ENCODE measurements at places on chromosomes 16 and 17.
A peak's percentile ranks its signal among the peaks of the same experiment; 100 is the strongest.

GRCh38 chr17:59508999-59509625 is 56.3 kb upstream of the DHX40 start:
- DNase-seq = no peak

DNA sequence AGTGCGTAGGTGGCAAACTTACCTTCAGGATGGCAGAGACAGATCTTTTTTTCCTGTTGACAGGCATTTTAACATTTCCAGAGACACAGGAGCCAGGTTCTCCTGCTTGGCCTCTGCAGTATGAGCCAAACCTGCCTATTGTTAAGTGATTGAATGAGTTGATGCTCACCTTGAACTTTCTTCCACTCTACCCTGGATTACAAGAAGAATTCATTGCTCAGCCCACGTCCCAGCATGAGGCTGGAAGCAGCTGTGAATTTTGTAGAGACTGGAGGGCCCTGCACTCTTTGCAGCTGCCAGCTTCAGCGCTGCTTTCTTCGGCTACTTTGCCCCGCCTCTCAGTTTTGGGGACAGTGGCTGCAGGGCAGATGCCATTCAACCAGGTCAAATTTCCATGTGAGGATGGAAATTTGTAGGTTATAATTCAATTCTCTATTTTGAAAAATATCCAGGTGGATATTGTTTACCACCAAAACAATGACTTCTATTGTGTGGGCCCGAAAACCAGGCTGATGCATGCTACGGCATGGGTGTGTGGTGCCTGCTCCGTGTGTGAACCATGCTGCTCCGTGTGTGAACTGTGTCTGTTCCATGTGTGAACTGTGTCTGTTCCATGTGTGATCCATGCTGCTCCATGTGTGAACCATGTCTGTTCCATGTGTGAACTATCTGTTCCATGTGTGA is 75.2 kb upstream of the METTL9 start:
- no peak for DNase-seq

DNA sequence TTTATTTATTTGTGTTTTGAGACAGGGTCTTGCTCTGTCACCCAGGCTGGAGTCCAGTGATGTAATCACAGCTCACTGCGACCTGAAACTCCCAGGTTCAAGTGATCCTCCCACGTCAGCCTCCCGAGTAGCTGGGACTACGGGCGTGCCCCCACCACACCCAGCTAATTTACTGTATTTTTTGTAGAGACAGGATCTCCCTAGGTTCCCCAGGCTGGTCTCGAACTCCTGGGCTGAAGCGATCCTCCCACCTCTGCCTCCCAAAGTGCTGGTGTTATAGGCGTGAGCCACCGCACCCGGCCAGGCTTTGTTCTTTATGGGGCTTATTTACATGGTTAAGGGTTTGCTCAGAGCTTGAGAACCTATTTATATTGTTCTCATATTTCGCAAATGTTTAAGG is 5.8 kb upstream of the MEIOB start:
- no peak for DNase-seq

DNA sequence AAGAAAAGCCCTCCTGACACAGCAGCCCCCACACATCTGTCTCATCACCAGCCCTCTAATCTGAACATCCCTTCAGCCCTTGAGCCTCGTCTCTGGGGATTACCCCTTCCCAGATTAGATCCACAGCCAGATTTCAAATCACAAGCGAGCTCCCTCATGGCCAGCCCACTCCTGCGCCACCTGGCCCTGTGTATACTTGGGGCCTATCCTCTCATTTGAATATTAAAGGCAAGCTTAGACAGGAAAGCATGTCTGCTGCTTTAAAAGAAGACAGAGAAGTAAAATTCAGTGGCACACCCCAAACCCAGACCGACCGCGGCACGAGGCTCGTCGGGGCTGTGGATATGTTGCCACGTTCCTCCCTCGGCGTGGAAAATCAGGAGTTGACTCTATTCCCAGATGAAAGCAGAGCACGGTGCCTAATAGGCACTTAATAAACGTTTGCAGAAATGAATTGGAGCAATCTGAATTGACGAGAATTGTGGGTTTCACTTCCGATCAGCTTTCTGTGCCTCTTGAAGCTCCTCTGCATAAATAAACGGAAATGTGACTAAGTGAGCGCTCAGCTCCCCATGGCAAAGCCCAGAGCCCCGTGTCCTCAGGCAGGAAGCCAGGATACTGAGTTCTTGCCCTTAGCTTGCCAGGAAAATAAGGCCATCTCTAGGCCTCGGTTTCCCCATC is 108.0 kb downstream of the CCDC182 start:
- DNase-seq = no peak

DNA sequence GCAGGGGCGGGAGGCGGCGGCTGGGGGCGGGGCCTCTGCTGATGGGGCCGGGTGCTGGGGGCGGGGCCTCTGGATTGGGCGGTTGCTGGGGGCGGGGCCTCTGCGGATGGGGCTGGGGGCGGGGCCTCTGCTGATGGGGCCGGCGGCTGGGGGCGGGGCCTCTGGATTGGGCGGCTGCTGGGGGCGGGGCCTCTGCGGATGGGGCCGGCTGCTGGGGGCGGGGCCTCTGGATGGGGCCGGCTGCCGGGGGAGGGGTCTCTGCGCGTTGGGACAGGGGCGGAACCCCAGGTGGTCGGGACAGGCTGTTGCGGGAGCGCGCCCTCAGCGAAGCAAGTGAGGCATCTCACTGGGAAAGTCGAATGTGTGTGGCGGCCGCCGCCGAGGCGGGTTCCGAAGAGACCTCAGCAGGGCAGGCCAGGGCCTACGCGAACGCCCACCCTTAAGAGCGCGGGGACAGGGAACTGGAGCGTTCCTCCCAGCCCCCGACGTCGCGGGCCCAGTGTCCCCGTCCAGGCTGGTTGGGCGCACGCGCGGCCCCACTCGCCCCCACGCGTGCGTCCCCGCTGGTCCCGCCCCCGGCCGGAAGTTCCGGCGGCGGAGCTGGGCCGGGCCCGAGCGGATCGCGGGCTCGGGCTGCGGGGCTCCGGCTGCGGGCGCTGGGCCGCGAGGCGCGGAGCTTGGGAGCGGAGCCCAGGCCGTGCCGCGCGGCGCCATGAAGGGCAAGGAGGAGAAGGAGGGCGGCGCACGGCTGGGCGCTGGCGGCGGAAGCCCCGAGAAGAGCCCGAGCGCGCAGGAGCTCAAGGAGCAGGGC is at the start of gene STUB1:
TSS of gene STUB1 (plus strand) at position 597 of the 811 bp plus-strand sequence. CDS start at position 713, 116 bp downstream.
- peak; percentile 98 for DNase-seq

DNA sequence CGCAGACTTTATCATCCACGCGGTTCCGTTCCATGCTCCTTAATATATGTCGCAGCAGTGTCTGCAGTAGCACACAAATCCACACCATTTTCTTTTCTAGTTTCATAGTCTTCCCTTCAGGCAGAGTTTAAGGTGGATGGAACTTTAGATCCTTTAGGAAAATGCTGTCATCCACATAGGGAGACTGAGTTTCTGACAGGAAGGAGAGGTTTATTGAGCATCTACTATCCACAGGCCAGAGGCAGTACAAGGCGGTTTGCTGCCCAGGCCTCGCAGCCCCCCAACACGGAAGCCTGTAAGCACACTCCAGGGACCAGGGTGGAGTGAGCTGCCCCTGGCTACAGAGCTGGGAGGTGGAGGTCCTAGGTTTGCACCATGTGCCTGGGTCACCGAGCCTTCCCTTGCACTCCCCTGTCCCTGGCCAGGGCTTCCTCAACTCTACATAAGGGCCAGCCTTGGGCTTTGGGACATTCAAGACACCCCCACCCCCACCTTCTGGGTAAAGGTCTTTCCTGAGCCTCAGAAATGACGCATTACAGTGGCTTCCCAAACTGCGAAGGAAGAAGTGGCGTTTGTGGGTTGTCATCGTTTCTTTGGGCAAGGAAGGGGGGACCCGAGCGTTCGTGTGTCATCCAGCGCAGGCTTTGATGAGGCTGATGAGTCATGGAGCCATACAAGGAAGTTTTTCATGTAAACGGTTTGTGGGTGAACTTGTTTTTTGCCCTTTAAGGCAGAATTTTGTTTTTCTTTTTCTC is 146.5 kb upstream of the PLCG2 start:
- DNase-seq = no peak

- no peak for DNase-seq
Measured at GRCh38 chr16:66070140-66070917, 296.2 kb upstream of the CDH5 start.

- DNase-seq = no peak
Measured at GRCh38 chr16:4372001-4372577, 441 bp downstream of the VASN start.

DNA sequence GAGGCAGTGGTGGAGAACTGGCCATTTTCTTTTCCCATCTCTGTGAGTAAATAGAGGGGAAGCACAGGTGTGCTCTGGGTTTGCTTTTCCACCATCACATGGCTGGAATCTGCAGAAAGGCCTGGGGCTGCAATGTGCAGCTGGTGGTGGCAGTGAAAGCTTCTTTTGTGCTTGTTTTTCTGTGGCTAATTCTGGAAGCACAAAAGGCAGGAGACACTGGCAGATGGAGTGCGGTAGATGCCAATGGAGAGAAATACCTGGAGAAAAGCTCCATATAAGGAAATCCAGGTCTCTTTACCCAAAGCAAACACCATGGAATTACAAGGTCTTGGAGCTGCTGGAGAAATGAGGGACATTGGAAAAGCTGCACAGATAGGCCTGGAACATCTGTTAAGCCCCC is 146.9 kb downstream of the HAPSTR1 start:
- no peak for DNase-seq

- DNase-seq = no peak
Measured at GRCh38 chr17:19243838-19244237, 6.7 kb downstream of the EPN2 start.

- no peak for DNase-seq
Measured at GRCh38 chr17:40180694-40181093, 3.4 kb downstream of the RAPGEFL1 start.

DNA sequence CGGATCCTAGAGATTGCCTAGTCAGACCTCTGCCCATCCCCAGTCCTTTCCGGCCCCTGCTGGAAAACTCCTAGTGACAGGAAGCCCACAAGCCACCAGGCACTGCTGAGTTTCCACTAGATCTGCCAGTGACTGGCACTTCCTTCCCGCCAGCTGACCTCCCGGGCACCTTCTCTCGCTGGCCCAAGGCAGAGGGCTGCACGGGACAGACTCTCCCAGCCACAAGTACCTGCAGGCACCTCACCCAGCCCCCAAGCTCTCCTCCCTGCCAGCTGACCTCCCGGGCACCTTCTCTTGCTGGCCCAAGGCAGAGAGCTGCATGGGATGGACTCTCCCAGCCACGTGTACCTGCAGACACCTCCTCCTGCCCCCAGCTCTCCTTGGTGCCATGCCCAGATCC is 66.3 kb upstream of the DOC2B start:
- DNase-seq = no peak

DNA sequence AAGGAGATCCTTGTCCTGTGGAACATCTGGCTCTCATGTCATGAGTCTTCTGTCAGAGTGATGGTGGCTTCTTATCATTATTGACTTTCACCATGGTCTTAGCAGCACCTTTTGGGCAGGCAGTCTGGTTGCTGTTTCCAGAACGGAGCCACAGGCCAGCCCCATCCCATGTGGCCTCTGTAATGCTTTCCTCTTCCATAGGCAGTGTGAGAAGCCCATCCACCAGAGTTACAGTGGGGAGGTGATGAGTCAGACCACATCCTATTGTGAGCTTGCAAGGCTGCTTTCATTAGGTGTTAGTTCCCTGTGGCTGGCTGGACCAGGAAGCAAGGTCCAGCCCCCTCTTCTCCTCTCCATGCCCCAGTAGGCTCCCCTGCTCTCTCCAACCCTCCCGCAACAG is 30.8 kb upstream of the SPACA3 start:
- DNase-seq = no peak

DNA sequence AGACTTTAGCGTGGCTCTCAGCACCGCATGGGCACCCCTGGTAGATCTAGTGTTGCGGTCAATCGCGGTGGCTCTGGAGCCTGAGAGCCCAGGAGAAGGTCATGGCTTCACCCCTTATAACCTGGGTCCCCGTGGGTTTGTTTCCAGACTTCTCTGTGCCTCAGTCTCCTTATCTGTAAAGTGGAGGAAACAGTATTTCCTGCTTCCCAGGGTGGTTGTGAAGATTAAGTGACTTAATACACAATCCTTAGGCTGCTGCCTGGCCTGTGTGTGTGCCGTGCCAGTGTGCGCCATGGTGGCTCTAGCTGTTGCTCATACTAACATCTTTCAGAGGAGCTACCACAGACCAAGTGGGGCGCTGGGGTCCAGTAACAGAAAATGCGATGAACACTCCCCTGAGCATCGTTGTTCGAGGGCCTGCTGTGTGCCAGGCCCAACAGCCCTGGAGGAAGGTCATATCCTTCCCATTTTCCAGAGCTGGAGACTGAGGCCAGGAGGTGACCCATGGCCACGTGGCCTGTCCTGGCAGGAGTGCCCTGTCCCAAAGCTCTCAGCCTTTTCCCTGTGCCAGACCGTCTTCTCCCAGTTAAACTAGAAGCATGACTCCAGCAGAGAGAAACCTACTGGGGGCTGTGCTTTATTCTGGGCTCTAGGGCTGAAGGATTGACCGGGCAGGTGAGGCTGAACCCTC is 70.1 kb downstream of the CMIP start:
- DNase-seq = no peak

- no peak for DNase-seq
Measured at GRCh38 chr16:750485-750884, 9.7 kb upstream of the CIAO3 start.

DNA sequence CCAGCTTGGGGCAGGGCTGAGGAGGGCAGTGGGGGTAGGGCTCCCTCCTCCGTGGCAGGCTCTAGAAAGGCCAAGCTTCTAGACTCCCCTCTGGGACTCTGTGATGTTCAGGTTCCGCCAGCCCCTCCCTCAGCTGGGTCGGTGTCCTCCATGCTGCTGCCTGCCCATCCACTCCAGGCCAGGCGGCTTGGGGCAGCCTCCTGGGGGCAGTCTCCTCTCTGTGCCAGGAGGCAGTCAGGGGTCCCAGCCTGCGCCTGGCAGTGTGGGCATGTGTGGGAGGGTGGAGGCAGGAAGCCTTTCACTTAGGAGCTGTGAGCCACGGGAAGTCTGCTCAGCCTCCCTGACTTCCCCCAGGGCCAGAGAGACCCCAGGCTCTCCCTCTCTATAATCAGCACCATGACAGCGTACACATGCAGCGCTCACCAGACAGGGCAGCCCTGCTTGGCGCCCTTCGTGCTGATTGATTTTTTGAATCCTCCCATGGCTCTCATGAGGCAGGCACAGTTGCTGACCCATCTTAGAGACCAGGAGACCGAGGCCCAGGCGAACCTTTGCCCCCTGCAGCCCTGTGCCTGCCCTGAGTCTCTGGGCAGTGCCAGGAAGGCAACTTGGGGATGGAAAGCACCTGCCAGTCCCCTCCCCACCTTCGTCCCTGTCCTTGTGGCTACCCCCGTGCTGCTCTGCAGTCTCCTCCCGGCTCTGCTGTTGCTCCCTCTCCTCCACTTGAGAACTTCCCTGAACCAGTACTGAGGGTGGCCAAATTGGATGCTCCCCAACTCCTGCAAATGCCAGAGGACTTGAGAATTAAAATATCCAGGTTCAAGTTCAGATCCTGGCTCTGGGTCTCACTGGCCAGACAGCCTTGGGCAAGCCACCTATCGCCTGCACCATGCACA is 234.7 kb upstream of the GSE1 start:
- DNase-seq = no peak

GRCh38 chr16:7979448-7980132 is 610.7 kb downstream of the TMEM114 start:
- no peak for DNase-seq

GRCh38 chr16:66933776-66934137 is 445 bp downstream of the CIAO2B start:
- DNase-seq = no peak
